Frontal cortex (tissue), 4 donors: ENCODE measurements at places on chromosomes 4 and X.

DNA sequence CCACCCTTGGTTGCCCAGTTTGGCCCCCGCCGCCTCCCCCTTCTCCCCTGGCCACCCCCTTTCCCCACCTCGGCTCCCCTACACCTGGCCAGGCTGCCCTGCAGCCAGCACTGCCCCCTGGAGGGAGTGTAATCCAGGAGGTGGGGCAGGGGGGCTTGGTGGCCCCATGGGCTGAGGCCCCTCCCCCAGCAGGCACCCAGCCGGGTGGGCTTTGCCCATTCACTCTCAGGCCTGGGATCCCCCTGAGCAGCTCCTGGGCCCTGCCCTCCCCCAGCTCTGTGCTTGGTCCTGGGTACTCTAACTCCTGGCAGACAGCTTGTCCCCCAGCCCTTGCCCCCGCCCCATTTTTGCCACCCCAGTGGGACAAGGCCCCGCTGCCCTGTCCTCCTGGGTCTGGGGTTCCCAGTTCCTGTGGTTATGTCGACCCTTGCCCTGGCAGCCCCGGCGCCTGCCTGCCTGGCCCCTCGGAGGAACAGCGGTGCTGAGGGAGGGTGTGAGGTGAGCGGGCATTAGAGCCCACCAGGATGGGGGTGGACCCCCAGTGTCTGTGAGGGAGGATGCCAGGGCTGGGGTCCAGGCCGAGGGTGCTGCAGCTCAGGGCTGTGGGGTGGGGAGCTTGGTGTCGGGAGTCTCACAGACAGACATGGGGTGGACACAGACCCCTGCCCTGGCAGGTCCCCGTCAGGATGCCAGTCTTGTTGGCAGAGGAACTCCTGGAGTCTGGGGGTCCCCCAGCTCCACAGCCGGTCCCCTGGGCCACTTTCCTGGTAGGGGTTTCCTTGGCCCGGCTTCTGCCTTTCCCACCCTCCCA, 10.2 kb downstream of the NAT8L start:
- no peak for DNase-seq

- DNase-seq: no peak
Observed at GRCh38 chr4:99683895-99684294, 26.3 kb upstream of the C4orf54 start.

DNA sequence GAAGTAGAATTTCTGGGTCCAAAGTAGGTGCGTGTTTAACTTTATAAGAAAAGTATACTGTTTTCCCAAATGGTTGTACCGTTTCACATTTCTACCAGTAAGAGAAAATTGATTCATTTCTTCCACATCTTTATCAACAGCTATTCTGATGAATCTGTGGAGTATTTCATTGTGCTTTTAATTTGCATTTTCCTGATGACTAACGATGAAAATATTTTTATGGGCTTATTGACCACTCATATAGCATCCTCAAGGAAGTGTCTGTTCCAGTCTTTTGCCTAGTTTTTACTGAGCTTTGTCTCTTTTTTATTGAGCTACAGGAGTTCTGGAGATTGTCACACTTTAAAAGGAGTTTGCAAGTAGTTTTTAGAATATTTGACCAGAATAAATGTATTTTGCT, 92.6 kb downstream of the ASB9 start:
- no peak for DNase-seq

DNA sequence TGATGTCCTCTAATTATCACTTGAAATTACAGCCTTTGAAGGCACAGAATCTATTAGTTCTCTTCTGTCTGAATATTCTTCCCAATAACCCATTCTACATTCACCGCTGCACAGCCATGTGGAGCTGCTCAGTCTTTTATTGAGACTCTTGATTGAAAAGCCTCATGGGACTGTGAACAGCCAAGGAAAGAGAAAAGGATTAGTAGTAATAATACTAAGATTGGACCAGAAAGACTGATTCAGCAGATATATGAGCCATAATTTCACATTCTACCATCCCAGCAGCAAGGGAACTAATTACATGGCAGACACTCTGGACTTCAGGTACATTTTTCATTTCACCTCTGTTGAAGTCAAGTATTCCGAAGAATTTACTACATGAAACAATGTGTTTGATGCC, 2471.7 kb downstream of the ARAP2 start:
- no peak for DNase-seq

GRCh38 chrX:139642241-139642927, 65.6 kb downstream of the MCF2 start:
- no peak for DNase-seq

GRCh38 chr4:40309250-40309774, 25.8 kb upstream of the CHRNA9 start:
- DNase-seq: peak; percentile 9

DNA sequence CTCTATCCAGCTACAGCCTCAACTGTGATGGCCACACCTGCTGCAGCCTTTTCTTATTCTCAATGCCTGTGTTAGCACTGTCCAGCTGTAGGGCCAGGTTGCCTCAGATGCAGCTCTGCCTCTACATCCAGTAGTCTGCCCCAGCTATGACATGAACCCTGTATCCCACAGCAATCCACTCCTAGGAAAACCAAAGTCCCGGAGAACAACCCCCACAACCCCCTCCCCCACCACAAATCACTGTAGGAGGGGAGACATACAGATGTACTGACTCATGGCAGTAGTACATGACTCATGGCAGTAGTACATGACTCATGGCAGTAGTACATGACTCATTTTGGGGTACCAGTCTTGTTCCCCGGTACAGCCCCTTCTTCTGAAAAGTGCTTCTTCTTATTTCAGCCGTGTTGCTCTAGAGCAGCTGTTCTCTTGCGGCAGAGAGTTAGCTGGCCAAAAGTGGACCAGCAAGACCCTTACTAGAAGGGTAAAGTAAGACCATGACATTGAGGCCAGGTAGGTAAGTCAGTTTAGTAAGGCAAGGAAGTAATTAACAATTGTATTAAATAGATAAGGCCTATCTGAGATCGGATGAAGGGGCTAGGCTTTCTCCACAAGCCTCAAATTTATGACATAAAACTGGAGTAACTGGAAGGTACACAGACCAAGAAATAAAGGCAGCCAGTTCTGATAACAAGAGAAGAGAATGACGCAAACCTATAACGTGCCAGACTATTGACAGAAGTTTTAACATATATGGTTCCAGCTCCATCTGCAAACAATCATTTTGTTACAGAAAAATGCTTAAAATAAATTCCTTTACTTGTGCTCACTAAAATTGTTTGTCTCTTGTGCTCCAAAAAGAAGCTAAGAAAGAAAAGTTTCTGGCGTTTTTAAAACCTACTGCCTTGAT, 221.4 kb downstream of the TACR3 start:
- DNase-seq: no peak

DNA sequence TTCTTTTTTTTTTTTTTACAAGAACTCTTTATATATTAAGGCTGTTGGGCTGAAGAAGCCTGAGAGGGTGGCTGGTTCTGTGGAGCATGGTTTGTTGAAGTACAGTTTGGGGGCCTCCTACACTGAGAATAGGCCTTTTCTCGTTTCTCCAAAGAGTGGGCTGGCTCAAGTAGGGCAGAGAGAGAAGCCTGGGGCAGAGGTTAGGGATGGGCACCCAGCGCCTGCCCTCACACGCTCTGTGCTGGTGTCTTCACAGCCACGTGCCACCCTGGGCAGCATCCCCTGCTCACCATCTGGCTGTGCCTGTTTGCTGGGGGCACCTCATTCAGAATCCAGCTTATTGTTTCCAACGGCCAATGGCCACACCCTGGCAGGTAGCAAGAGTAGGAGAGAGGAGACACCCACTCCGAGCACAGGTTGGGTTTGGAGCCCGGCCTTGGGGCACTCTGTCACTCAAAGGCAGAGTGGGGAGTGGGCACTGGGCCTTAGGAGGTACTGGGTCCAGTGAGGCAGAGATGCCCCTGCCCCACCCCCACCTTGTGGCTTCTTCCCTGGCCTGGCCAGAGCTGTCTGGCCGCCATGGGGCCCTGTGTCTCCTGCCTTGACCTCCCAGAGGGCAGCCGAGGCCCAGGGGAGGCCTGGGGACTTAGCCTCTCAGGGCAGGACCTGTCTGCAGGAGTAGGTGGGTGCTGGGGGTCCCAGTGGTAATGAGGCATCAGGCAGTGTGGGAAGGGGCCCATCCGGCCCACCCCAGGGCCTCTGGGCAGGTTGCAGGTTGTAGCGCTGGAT, 2.9 kb downstream of the MSANTD1 start:
- DNase-seq: no peak

DNA sequence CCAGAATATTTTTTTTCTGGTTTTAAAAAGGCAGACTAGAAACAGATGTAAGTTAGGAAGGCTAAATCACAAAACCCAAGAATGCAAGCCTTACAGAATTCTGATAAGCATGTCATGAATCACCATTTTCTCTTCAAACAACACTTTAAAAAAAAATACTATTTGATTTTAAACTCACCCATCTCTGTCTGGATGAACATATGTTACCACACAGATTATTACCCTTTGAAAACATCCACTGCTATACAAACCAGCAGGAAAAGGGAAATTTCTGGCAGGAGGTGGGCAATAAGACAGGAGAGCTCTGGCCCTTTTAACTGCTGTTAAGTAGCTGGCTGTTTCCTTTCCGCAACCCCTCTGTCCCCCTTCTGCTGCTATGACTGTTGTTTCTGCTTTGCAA, 317.7 kb upstream of the NOCT start:
- DNase-seq: no peak

DNA sequence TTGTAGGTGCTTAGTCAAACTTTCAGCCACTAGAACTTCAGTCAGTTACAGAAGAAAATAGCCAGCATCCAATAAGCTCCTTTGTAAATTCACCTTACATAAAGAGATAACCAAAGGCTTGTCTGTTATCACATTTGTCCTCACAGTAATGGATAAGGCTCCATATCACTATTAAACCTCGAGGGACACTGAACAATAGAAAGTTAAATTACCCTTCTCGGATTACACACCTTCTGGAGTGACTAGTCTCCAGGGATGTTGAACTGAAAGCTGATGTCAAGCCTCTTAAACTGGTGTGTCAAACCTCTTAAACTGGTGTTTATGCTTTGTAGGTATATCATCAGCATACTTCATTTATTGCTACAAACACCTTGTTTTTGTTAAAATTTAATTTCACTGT, 639.0 kb downstream of the CENPC start:
- DNase-seq: no peak

GRCh38 chr4:153497091-153497531, 31.0 kb downstream of the TMEM131L start:
- no peak for DNase-seq

- DNase-seq: no peak
Observed at GRCh38 chr4:20844311-20844710, 144.1 kb downstream of the PACRGL start.
